Stimulated activated CD8-positive, alpha-beta memory T cell treated with anti-CD3 and anti-CD28 coated beads, Interleukin-15, amount 100 ng/mL, for 1 hour (primary cell): ENCODE measurements at places on chromosomes 1 and 21.

DNA sequence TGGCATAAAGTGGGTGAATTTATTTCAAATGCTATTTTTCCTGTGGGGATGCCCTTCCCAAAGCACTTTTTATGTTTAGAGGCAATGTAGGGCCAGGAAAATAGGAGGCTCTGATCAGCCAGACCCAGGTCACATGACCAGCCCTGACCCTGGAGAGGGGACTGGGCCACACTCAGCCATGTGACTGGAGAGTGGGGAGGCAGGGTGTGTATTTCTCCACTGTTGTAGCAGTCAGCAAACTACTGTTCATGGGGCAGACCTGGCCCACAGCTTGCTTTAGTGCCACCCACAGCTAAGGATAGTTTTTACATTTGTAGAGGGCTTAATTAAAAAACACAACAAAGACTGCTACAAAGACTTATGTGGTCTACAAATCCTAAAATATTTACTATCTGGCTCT, 153.8 kb downstream of the ACTL8 start:
- DNase-seq = no peak

DNA sequence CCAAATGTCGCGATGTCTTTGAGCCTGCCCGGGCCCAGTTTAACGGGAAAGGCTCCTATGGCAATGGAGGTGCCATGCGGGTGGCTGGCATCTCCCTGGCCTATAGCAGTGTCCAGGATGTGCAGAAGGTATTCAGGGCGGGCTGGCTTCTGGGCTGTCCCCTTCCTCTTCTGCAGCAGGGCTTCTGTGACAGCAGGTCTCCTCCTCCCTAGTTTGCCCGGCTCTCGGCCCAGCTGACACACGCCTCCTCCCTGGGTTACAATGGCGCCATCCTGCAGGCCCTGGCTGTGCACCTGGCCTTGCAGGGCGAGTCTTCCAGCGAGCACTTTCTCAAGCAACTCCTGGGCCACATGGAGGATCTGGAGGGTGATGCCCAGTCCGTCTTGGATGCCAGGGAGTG, 3.0 kb downstream of the ADPRS start:
- DNase-seq = no peak

DNA sequence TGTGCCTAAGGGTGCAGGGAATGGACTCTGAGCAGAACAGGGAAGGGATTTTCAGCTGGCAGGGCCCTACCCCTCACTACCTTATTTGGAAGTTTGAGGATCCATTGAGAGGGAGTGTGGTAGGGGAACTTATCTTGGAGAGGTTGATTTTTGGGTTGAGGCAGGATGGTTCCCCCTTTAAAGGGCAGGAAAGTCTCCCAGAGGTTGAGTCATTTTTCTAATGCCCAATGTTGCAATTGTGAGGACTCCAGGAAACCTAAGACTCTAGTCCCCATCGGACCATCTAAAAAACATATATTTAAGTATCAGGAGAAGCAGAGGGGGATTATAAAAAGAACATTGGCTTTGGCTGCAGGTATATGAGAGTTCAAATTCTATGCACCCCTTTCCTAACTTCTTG, 47.3 kb downstream of the SAMD13 start:
- no peak for DNase-seq

- no peak for DNase-seq
Measured at GRCh38 chr1:34479731-34480130, 275.1 kb upstream of the GJB5 start.

DNA sequence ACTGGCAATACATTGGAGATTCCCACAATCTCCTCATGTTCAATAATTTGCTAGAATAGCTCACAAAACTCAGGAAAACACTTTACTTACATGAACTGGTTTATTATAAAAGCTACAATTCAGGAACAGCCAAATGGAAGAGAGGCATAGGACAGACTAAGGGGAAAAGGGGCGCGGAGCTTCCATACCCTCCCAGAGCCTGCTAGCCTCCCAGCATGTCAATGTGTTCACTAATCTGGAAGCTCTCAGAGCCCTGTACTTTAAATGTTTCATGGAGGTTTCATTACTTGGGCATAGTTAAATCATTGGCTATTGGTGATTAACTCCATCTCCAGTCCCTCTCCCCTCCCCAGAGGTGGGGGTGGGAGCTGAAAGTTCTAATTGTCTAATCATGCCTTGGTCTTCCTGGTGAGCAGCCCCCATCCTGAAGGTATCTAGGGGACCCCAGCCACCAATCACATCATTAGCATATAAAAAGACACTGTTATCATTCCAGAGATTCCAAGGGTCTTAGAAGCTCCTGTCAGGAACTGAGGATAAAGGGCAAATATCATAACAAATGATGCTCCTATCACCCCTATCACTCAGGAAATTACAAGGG, 10.9 kb upstream of the DMRTB1 start:
- no peak for DNase-seq

GRCh38 chr1:1135339-1136136, 19.6 kb upstream of the C1orf159 start:
- DNase-seq = no peak

DNA sequence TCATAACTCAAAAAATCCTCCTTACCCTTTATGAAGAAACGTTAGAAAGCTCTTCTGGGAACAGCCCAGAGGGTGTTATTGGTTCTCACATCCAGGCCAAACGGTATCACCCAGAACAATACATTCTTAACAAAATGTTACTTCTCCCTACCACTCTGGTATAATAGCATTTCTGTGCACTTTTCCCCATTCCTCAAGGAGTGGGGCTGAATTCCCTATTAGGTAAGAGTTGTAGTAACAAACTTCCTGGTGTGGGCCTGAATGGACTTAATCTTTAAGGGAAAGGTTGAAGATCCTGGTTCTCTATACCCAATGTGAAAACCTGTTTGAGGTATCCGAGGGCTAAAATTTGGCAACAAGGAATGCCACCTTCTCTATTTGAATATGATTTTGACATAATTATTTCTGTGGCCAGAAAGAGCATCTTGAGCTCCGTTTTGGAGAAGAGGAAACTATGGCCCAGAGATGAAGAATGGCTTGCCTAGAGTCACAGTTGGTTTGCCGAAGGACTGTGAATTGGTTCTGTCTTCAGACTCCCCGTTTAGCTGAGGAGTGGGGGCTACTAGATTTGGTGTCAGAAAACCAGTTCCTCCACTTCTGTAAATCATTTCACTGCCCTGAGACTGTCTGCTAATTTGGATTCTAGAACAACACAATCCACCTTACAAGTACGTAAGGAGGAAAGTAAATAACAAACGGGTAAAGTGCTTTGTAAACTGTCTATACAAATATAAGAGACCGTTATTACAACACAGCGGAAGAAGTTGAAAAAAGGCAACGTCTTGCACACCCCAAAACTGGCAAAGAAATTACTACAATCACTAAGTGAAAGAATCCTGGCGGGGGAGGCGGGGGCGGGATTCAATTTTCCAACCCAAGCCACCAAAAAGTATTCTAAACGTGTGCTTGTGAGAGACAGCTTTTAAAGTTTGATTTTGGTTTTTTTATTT, 2.3 kb downstream of the ANP32E start:
- no peak for DNase-seq

DNA sequence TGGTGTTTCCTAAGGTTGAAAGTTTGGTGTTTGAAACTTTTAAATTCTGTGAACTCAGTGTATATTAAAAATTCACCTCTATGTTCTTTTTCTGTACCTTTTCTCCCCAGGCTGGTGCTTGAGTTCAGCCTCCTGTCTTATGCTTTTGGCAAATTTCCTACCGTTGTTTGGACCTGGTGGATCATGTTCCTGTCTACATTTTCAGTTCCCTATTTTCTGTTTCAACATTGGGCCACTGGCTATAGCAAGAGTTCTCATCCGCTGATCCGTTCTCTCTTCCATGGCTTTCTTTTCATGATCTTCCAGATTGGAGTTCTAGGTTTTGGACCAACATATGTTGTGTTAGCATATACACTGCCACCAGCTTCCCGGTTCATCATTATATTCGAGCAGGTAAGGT, 24.9 kb upstream of the AXDND1 start:
- no peak for DNase-seq
